ENCODE measurements at places on chromosomes 6 and 20.

DNA sequence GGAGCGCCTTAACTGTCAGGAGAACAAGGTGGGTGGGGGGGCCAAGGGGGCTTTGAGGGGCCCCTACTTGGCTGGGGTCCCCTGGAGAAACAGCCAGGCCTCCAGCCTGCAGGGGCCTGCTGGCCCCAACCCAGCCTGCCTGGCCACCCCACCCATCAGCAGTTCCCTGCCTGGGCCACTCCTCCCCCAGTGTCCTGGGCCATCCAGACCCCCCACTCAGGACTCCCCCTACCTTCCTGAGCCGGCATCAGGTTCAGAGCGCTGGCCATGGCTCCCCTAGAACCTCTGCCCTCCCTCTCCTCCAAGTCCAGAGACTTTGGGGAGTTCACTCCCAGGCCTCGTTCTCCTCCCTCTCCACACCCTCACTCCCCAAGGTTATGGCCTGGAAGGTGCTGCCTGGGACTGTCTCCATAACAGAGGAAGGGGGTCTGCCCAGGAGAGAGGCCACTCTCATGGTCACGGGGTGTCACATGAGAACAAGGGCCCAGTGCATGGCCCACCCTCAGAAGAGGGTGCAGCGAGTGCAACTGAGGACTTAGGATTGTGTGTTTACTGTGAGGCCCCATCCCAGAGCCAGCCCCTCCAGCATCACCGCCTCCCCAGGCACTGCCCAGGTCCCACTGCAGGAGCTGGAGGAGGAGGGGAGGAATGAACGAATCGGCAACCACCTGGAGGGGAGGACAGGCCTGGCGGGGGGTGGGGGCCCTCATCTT, 6.0 kb downstream of the SLC17A9 start:
- no peaks in the 10 kb centered on the region for H3K36me3 ChIP-seq
- no peak overlapping the region for H3K4me3 ChIP-seq
- peaks cover 30% of the 10 kb centered on the region for H3K27me3 ChIP-seq
- H3K4me1 ChIP-seq, result peaks cover 2% of the 10 kb centered on the region

- H3K4me1 ChIP-seq, result no peaks in the 10 kb centered on the region
- no peak overlapping the region for H3K27ac ChIP-seq
- no peak for DNase-seq
- no peaks in the 10 kb centered on the region for H3K36me3 ChIP-seq
- H3K4me3 ChIP-seq, result no peak overlapping the region
These were observed 59.4 kb downstream of the RSPO3 start for GRCh38 chr6:127177923-127178231.

DNA sequence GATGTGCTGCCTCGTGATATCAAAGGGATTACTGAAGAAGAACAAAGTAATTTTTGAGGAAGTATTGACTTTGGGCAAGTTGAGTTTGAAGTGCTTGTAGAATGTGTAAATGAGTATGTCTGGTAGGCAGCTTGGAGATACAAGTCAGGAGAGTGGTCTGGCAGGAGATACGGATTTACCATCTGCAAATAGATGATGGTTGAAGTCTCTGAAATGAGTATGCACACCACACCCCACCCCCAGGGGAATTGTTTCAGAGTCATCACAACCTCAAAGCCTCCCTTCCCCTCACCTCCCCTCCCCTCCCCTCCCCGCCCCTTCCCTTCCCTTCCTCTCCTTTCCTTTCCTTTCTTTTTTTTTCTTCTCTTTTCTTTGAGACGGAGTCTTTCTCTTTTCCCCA, 16.4 kb upstream of the MCUR1 start:
- H3K27ac ChIP-seq, result no peak overlapping the region
- H3K4me3 ChIP-seq, result no peak overlapping the region
- no peak for DNase-seq
- no peaks in the 10 kb centered on the region for H3K27me3 ChIP-seq
- no peaks in the 10 kb centered on the region for H3K4me1 ChIP-seq

- H3K4me3 ChIP-seq, result no peak overlapping the region
- no peaks in the 10 kb centered on the region for H3K4me1 ChIP-seq
- H3K36me3 ChIP-seq, result no peaks in the 10 kb centered on the region
- H3K27me3 ChIP-seq, result peaks cover 45% of the 10 kb centered on the region
- H3K27ac ChIP-seq, result no peak overlapping the region
- no peak for DNase-seq
These were observed 85.0 kb downstream of the SRC start for GRCh38 chr20:37430778-37431460.

DNA sequence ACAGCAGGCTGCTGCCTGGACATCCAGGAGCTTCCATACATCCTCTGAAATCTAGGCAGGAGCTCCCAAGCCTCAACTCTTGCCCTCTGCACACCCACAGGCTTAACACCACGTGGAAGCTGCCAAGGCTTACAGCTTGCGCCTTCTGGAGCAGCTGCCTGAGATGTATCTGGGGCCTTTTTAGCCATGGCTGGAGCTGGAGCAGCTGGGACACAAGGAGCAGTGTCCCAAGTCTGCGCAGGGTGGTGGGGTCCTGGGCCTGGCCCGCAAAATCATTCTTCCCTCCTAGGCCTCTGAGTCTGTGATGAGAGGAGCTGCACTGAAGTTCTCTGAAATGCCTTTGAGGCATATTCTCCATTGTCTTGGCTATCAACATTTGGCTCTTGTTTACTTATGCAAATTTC, 255.0 kb downstream of the DLL1 start:
- peaks cover 13% of the 10 kb centered on the region for H3K4me1 ChIP-seq
- no peaks in the 10 kb centered on the region for H3K36me3 ChIP-seq

GRCh38 chr6:168578036-168578435, 137.1 kb downstream of the SMOC2 start:
- H3K4me1 ChIP-seq, result no peaks in the 10 kb centered on the region
- no peaks in the 10 kb centered on the region for H3K36me3 ChIP-seq
- H3K27me3 ChIP-seq, result no peaks in the 10 kb centered on the region
- no peak overlapping the region for H3K27ac ChIP-seq
- no peak for DNase-seq
- no peak overlapping the region for H3K4me3 ChIP-seq

DNA sequence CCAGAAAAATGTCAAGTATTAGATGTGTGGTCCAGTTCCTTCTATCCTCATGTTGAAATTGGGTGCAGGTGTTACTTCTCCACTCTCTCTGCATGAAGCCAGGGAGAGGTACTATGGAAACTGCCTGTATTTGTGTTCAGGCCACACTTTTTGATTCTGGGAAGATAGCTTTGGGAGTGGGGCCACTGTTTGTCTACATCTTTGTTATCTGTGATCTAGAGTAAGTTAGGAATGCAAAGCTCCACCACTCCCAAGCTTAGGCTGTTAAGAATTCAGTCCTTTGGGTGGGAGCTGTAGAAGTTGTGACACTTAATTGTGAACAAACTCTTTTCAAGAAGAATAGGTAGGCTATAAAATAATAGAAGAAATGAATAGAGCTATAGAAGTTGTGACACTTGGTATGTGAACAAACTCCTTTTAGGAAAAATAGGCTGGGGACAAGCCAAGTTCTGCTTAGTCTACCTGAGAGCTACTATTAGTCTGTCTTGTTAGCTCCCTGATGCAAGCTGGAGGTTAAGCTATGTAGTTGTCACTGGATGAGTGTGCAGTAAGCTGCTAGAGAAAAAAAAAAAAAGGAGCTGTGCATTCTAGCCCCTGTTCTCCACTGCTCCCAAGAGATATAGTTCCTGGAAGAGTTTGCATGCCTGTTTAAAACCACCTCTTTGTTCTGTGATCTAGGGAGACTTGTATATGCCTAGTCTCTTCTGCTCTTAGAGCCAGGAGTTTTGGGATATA, 7.1 kb upstream of the GFRAL start:
- H3K4me1 ChIP-seq, result no peaks in the 10 kb centered on the region
- no peak for DNase-seq
- H3K27ac ChIP-seq, result no peak overlapping the region

GRCh38 chr6:14606353-14606752, 488.8 kb downstream of the CD83 start:
- H3K36me3 ChIP-seq, result no peaks in the 10 kb centered on the region
- no peak overlapping the region for H3K4me3 ChIP-seq
- DNase-seq, result no peak

DNA sequence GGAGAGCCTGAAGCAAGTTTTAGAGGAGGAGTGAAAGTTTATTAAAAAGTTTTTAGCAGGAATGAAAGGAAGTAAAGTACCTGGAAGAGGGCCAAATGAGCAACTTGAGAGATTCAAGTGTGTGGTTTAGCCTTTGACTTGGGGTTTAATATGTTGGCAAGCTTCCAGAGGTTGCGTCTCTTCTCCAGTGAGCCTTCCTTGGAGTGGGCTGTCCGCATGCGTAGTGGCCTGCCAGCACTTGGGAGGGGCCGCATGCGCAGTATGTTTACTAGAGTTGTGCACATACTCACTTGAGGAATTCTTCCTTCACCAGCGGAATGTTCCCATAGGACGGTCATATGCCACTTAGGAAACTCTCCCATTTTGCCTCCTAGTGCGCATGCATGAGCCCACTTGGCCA, 235.2 kb downstream of the ALDH8A1 start:
- H3K4me3 ChIP-seq, result no peak overlapping the region
- no peaks in the 10 kb centered on the region for H3K27me3 ChIP-seq
- DNase-seq, result no peak
- no peak overlapping the region for H3K27ac ChIP-seq
- H3K4me1 ChIP-seq, result no peaks in the 10 kb centered on the region

DNA sequence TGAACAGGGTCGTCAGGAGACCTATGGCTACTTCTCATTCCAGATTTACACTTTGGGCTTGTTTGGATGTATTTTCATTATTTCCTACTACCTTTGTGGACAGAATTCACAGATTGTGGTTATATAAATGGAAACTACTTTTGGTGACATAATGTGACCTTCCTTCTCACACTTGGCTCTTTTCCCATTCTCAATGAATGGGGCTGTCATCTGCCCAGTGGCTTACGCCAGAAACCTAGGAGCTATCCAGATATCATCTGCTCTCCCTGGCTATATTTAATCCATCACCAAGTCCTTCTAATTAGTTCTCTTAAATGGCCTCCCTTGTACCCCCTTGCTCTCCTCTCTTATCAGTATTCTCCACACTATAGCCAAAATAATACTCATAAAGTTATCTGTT, 1606.8 kb downstream of the KHDRBS2 start:
- H3K36me3 ChIP-seq, result no peaks in the 10 kb centered on the region
- H3K27ac ChIP-seq, result no peak overlapping the region
- H3K4me1 ChIP-seq, result no peaks in the 10 kb centered on the region
- no peak overlapping the region for H3K4me3 ChIP-seq
- DNase-seq, result no peak

DNA sequence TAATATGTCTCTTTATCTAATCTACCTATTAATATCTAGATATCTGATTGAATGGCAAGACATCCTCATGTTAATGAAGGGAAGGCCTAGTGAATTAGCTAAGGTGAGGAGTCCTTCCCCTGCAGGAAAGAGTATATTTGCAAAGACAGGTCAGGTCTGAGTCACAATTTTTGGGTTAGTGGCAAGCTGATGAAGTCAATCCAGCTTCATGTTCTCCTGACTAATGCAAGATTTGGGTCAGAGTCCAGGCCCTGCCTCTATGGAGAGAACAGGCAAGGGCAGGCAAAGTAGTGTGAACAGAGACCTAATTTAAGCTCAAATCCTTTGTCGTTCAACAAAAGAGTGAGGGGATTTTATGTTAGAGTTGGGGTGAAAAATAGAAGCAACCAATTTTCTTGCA, 496.7 kb downstream of the BMP2 start:
- H3K36me3 ChIP-seq, result no peaks in the 10 kb centered on the region
- H3K4me1 ChIP-seq, result no peaks in the 10 kb centered on the region
- no peaks in the 10 kb centered on the region for H3K27me3 ChIP-seq

GRCh38 chr6:14601490-14601889, 483.9 kb downstream of the CD83 start:
- H3K4me3 ChIP-seq, result no peak overlapping the region
- H3K4me1 ChIP-seq, result no peaks in the 10 kb centered on the region
- H3K27ac ChIP-seq, result no peak overlapping the region
- no peak for DNase-seq
- no peaks in the 10 kb centered on the region for H3K36me3 ChIP-seq
- no peaks in the 10 kb centered on the region for H3K27me3 ChIP-seq

- H3K36me3 ChIP-seq, result no peaks in the 10 kb centered on the region
- no peaks in the 10 kb centered on the region for H3K27me3 ChIP-seq
- no peak for DNase-seq
- H3K4me3 ChIP-seq, result no peak overlapping the region
- H3K27ac ChIP-seq, result no peak overlapping the region
These were observed 40.2 kb upstream of the TASP1 start for GRCh38 chr20:13678944-13679343.

GRCh38 chr20:36359668-36360406, 53.7 kb downstream of the DLGAP4 start:
- H3K4me3 ChIP-seq, result no peak overlapping the region
- H3K27ac ChIP-seq, result no peak overlapping the region
- DNase-seq, result no peak
- no peaks in the 10 kb centered on the region for H3K27me3 ChIP-seq
- no peaks in the 10 kb centered on the region for H3K36me3 ChIP-seq

DNA sequence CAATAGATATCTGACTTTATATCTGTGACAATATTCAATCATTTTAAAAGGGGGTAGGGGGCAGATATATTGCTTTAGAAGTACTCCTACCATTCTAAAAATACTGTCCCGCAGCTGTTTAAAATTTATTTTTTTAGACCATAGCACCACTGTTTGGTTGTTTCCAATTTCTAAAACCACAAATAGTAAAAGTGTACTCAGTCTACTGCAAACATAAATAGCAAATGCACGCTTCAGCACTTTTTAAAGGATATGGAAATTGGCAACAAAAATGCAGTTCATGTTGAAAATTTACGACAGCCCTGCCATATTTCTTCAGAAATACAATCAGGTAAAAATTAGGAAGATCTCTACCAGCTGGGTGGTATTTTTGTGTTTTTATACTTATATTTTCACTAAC, 132.0 kb upstream of the RUNX2 start:
- DNase-seq, result no peak
- H3K36me3 ChIP-seq, result no peaks in the 10 kb centered on the region
- no peak overlapping the region for H3K4me3 ChIP-seq
- H3K4me1 ChIP-seq, result no peaks in the 10 kb centered on the region
- H3K27ac ChIP-seq, result no peak overlapping the region
- H3K27me3 ChIP-seq, result no peaks in the 10 kb centered on the region

DNA sequence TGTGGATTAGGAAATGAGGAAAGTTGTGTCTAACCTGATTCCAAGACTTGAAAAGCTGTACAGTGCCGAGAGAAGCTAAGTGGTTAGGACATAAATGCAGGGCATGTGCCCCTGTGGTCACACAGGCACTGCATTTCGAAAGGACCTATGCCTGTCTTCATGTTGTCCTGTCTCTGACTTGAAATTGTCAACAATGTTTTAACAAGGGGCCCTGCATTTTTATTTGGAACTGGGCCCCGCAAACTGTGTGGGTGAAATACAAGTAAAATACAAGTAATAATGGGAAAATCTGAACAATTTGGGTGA, 38.8 kb downstream of the MRS2 start:
- H3K36me3 ChIP-seq, result no peaks in the 10 kb centered on the region
- DNase-seq, result no peak
- no peak overlapping the region for H3K27ac ChIP-seq
- no peaks in the 10 kb centered on the region for H3K4me1 ChIP-seq
- no peak overlapping the region for H3K4me3 ChIP-seq
